ENCODE measurements at places on chromosomes 12 and 14.

- no peak for DNase-seq
Observed at GRCh38 chr12:64097366-64098105, 124.6 kb downstream of the KICS2 start.

- no peak for DNase-seq
Observed at GRCh38 chr14:55850825-55851241, 267.4 kb upstream of the PELI2 start.

GRCh38 chr12:117494833-117495655 is 133.6 kb upstream of the NOS1 start:
- no peak for DNase-seq

GRCh38 chr14:94979891-94980290 is 177.4 kb downstream of the DICER1 start:
- no peak for DNase-seq

DNA sequence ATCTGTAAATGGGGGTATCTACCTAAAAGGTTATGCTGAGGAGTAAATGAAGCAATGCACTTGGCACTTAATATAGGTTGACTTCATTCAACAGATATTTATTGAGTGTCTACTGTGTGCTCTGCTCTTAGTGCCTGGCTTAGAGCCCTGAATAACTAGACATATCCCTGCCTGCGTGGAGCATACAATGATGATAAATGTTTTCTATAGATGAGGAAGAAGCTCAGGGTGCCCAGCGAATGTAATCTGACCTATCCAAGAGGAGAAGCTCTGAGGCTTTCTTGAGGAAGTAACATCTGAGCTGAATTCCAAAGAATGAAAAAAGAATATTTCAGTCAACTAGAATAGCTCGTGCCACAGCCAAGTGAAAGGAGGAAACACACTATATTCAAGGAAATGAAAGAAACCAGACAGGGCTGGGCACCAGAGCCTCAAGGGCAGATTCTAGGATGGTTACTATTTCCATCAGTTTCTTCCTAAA is 17.9 kb upstream of the HIGD1C start:
- peak; percentile 34 for DNase-seq

- peak; percentile 28 for DNase-seq
Observed at GRCh38 chr12:29519585-29520182, 22.2 kb upstream of the OVCH1 start.

DNA sequence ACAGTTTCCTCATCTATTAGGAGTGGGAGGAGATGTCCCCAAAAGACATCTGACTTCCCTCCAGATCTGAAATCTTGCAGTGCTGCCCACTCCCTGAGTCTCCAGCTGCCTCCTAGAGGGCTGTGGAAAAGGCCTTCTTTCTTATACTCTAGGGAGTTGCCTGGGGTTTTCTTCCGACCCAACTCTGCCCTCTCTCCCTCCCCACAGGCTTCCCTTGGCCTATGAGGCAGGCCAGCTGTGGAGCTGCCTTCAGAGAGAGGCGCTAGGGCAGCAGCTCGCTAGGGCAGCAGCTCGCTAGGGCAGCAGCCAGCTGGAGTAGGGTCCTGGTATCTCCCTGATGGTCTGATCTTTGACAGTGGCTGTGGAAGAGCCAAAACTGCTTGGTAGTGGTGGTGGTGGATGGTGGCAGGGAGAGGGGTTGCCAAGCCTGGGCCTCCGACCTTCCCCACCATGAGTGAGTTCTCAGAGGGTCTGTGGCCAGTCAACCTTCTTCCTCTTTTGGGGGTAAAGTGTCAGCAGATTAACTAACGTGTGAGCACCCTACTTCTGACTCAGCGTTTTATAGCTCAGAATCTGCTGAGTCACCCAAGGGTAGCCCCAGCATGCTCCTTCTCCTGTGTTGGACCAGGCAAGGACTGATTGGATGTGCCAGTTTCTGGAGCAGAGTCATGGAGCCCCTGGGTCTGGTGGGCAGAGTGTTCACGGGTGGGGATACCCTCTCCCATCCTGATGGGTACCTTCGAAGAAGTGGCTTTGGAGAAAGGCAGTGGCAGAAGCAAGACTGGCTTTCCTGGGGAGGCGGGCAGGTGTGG is 2.3 kb downstream of the SLC48A1 start:
- DNase-seq, result no peak

DNA sequence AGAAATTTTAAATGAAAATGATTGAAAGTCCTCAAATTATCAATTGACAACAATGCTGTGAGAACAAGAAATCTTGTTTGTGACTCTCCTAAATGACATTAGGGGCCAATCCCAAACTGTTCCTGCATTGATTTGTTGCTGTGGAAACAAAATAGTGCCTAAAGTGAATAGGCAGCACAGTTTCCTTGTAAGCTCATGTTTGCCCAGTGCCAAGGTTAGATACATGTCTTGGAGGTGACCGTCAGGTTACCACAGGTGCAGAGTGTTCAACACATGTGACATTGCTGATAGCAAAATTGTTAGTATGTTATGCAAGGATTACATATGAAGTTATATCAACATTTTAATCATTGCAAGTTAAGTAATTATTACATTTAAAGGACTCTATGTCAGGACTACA is 292.6 kb downstream of the ACSS3 start:
- no peak for DNase-seq

DNA sequence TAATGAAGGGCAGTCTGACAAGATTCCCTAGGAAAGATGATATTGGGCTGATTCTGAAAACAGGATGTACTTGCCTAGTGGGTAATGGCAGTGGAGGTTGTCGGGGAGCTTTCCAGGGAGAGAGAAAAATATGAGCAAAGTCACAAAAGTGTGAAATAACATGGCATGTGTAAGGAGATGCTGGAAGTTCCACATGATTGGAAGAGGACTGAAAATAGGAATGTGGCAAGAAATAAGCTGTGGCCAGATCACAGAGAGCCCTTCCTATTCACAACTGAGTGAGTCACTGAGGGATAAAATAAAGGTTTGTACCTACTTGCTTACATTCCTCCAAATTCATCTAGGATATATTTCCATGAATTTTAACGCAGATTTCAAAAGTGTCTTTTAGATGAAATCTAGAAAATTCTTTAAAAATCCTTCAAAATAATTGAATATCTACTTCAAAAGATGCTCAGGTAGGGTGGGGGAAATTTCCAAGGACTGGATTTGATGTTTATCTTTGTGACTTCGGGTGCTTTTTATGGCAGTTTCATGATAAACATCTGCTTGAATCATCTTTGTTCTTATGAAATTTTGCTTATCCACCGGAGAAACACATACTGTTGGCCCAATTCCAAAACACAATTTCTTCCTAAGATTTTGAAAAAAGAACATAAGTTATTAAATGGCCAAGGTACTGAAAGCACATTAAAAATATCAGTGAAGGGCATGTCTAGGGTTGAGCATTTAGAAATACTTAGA is 36.3 kb upstream of the SLC2A13 start:
- DNase-seq, result no peak

DNA sequence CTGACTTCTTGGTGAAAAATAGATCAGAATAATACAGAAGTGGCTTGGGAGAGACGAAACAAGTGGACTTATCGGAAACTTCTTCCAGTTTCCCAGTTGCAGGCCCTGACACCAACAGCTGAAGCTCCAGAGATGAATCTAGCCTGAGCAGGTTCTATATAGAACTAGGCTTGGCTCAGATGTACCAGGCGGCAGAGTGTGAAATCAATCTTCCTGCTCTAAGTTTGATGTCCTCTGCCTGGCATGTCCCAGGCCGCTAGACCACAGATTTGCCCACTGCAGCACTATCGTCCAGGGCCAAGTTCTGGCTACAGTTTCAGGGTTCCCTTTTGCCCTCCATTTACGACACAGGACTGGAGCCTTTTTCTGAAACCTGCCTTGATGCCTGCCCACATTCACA is 91.3 kb upstream of the PLEKHA5 start:
- no peak for DNase-seq

GRCh38 chr12:109153821-109154441 is 37.5 kb downstream of the ACACB start:
- DNase-seq, result no peak

DNA sequence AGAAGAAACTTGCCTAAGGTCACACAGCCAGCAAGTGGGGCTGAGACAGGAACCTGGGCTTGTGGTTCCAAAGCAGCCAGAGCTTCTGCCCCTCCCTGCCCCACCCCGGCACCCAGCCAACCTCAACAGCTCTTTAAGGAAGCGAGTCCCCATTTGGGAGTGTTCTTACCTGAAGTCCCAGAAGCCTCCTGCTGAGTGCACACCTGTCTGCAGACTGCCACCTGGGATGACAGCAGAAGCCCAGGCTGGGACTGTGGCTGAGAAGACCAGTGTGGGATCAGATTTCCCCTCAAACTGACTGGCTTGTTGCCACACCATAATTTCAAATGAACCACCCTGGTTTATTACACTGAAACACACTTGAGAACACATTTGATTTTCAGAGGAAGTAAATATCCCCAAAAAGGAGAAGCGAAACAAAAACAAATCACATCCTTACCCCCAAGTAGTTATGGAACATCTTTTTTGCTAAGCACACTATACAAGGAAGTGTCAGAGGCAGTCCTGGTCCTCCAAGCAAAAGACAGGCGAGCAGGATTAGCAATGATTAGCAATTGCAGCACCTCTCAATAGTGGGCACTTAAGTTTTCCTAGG is 6.3 kb upstream of the RIN3 start:
- no peak for DNase-seq

DNA sequence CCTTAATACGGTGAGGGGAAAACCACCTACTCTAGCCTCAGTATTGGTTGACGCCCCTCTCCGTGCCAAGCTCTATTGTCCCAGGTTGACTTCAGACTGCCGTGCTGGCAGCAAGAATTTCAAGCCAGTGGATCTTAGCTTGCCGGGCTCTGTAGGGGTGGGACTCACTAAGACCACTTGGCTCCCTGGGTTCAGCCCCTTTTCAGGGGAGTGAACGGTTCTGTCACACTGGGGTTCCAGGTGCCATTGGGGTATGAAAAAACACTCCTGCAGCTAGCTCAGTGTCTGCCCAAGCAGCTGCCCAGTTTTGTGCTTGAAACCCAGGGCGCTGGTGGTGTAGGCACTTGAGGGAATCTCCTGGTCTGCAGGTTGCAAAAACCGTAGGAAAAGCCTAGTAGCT is 107.1 kb downstream of the NUBPL start:
- no peak for DNase-seq

DNA sequence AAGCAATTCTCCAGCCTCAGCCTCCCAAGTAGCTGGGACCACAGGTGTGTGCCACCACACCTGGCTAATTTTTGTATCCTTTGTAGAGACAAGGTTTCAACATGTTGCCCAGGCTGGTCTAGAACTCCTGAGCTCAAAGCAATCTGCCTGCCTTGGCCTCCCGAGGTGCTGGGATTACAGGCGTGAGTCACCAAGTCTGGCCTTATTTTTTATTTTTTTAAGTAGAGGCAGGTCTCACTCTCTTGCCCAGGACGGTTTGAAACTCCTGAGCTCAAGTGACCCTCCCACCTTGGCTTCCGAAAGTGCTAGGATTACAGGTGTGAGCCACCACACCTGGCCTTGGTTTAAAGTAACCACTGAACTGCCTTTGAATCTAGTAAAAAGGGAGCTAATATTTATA is 56.8 kb downstream of the SPPL3 start:
- no peak for DNase-seq

GRCh38 chr12:48279101-48279500 is 71.6 kb downstream of the ZNF641 start:
- DNase-seq, result no peak

- no peak for DNase-seq
Observed at GRCh38 chr12:88578276-88579160, 1.8 kb downstream of the KITLG start.

DNA sequence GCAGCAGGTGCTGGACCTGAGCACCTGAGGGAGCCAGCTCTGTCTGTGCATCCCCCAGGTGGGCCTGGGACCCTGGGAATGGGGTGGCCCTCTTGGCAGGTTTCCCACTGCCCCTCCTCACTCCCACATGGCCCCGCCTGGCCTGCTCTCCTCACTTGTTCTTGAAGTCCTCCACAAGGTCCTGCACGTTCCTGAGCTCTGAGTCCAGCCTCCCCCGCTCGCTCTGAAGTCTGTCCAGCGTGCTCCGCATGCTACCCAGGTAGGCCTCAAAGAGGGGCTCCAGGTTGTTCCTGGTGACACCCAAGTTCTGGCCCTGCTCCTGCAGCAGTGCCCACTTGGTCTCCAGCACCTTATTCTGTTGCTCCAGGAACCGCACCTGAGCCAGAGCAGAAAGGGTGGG is 2.9 kb downstream of the KRT79 start:
- DNase-seq, result no peak

GRCh38 chr14:102066041-102066451 is 20.8 kb downstream of the HSP90AA1 start:
- no peak for DNase-seq

- DNase-seq, result no peak
Observed at GRCh38 chr12:123085730-123086487, 65.0 kb downstream of the PITPNM2 start.

DNA sequence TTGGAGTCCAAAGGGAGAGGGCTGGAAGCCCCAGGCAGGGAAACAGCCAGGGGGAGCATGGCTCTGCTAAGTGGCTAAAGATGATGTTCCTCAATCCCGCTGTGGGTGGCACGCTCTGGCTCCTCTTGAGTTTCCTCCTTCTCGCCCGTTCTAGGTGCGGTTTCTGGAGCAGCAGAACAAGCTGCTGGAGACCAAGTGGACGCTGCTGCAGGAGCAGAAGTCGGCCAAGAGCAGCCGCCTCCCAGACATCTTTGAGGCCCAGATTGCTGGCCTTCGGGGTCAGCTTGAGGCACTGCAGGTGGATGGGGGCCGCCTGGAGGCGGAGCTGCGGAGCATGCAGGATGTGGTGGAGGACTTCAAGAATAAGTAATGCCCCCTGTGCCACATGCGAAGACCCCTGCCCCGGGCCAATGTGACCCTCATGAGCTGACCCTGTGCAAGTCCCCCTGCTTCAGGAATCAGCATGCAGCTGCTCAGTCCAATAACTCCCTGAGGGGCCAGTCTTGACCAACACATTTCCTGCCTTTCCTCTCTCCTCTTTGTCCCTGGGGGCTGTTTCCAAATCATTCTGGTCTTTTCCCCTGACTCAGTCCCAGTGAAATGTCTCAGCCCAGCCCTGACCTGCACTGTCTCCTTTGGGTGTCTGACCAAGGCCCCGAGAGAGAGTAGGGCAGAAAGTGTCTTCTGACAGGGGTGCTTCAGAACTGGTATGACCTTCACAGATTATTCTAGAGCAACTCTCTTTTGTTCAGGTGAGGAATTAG is 2.1 kb downstream of the KRT7 start:
- DNase-seq, result no peak

DNA sequence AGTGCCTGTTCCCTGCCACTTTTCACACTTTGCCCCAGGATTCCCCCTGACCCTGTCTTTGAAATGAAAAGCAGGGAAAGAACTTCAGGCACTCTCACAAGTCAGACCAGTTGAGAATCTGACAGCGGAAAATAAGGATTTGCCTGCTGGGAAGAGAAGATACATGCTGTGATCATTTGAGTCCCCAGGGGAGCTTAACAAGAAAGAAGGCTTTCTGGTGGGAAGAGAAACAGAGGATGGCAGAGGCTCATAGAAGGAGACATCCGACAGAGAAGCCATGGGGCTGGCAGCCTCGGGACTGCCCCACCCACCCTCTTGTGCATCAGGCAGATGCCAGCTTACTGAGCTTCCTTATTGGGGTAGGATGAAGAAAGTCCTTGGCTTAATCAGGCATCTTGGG is 11.9 kb downstream of the TTC9 start:
- no peak for DNase-seq

DNA sequence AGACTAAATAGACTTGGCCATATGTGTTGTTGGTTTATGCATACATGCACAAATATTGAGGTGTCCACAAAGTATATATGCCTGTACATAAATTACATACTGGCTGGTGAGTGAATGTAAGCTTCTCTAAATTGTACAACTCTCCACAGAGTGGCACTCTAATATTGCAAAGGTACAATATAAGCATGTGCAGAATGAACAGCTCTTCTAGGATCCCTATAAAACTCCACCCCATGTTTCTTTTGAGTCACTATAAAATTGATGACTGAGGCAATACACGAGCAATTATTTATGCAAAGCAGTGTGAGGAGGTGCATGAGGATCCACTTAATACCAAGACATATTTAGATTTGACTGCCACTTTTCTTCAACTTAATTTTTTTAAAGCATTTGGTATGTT is 172.2 kb downstream of the NAV3 start:
- no peak for DNase-seq

Measured in non-pigmented ciliary epithelial cell (primary cell).